ENCODE measurements at places on chromosomes 2 and 18. TPM values are rescaled to one million over a fixed set of nuclear protein-coding genes. Genes with fewer than 3 reads are reported as not detected.

B4GALT6 gene
- 4.8 TPM for total RNA-seq

SP140 gene
- total RNA-seq: not detected

SERPINB12 gene
- total RNA-seq: not detected

DCDC2C gene
- total RNA-seq: not detected

CCDC150 gene
- 4.2 TPM for total RNA-seq

AQP12A gene
- not detected for total RNA-seq
